ENCODE measurements at places on chromosomes 4 and X. TPM values are rescaled to one million over a fixed set of nuclear protein-coding genes. Genes with fewer than 3 reads are reported as not detected.
A peak's percentile ranks its signal among the peaks of the same experiment; 100 is the strongest.

Gene BLOC1S4
- 21.2 TPM for total RNA-seq

Gene SNCA
- total RNA-seq = 7.1 TPM

Gene SRPX2
- 29.7 TPM for total RNA-seq

Gene LANCL3
- 0.20 TPM for total RNA-seq

Gene TMEM156
- not detected for total RNA-seq

GRCh38 chrX:118675326-118675965, 52.0 kb upstream of the IL13RA1 start:
- DNase-seq = no peak

- no peak for DNase-seq
Observed at GRCh38 chr4:17285747-17286146, 226.1 kb downstream of the QDPR start.

GRCh38 chr4:88275516-88275915, 8.8 kb downstream of the PPM1K start:
- no peak for DNase-seq

DNA sequence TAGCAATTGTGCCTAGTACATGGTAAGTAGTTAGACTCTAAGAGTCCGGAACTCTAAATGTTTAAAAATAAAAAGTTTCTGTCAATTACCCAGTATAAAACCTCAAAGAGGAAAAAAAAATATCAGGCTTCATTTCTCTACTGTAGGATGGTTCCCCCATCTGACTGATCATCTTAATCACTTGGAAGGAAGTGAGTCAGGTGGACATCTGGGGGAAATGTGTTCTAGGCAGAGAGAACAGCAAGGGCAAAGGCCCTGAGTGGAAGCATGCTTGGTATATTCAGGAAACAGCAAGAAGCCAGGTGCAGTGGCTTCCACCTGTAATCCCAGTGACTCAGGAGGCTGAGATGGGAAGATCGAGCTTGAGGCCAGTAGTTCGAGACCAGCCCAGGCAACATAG, 2.9 kb upstream of the EIF1AX start:
- peak; percentile 33 for DNase-seq

DNA sequence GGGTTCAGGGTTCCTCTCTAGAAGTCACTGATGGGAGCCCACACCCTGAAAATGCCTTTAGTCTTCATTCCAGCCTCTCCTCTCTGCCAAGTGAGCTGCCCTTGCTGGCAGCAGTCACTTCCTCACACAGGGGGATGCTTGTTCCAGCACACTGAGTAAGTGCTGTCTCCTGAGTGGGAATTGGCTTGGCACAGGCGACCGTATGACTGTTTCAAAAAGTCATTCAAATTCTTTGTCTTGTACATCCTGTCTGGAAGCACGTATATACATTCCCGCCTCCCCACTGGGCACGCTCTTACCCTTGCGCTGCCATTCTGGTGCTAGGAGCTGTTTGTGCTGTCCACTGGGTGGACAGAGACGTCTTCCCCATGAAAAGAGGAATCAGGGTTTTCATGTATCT, 40.2 kb upstream of the CD99 start:
- no peak for DNase-seq

DNA sequence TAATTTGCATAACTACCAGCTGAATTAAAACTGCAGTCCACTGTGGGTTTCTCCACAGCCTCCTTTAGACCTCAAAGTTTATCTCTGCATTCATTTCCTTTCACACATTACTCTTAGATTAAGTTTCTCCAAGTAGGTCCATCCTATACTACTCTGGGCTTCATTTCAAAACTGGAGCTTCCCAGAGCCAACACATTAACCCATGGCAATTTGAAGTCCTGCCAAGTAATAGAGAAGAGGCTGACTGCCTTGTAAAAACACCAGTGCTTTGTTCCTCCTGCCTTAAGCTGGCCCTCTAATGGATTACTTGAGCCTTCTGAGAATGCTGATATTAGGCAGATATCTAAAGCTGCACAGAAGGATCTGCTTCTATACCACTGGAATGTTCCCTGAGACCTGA, 997.2 kb upstream of the SLIT2 start:
- DNase-seq = peak; percentile 11

DNA sequence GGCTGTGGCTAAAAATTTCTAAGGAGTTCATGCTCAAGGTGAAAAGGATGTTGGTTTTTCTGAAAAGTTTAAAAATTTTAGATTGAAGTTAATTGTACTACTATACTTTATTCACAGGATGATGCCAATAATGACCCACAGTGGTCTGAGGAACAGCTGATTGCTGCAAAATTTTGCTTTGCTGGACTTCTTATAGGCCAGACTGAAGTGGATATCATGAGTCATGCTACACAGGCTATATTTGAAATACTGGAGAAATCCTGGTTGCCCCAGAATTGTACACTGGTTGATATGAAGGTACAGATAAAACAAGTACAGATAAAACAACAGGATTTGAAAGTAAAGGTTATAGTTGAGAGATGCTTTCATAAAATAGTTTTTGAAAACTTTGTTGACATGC, 12.2 kb downstream of the PAICS start:
- DNase-seq = no peak

GRCh38 chr4:90474484-90474883, 347.3 kb downstream of the CCSER1 start:
- peak; percentile 75 for DNase-seq

- no peak for DNase-seq
Observed at GRCh38 chrX:45347877-45348276, 147.2 kb upstream of the DIPK2B start.

DNA sequence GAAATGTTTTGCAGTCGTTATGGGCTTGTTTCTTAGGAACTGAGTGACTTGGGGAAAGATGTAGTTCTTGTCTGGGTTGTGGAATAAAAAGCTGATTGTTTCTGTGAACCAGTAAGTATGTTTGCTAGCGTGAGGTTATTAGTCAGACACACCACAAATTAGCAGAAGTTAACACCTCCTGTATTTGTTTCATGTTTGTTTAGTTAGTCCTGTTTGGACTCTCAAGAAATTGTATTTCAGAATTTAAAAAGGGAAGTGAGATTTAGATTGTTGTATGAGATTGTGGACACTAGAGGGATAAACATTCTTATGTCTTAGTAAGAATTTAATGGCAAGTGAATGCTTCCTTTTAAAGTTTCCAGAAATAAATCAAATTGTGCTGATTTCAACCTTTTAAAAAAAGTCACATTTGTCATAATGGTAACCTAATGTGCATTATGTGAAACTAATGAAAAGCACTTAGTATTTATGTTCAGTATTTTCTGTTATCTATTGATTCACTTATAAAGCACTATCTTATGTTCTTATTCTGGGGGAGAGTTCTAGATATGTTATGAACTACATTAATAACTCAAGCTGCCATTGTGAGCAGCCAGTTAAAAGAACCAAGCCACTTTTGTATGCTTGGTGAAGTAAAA, 25.6 kb downstream of the ATP10D start:
- peak; percentile 90 for DNase-seq

- no peak for DNase-seq
Observed at GRCh38 chr4:11158971-11159370, 269.7 kb downstream of the HS3ST1 start.

GRCh38 chr4:174244441-174244840, 39.0 kb downstream of the FBXO8 start:
- DNase-seq = peak; percentile 32

- DNase-seq = no peak
Observed at GRCh38 chr4:169369634-169370033, 98.9 kb upstream of the SH3RF1 start.

GRCh38 chr4:121822047-121822446, 1.6 kb downstream of the CCNA2 start:
- no peak for DNase-seq

DNA sequence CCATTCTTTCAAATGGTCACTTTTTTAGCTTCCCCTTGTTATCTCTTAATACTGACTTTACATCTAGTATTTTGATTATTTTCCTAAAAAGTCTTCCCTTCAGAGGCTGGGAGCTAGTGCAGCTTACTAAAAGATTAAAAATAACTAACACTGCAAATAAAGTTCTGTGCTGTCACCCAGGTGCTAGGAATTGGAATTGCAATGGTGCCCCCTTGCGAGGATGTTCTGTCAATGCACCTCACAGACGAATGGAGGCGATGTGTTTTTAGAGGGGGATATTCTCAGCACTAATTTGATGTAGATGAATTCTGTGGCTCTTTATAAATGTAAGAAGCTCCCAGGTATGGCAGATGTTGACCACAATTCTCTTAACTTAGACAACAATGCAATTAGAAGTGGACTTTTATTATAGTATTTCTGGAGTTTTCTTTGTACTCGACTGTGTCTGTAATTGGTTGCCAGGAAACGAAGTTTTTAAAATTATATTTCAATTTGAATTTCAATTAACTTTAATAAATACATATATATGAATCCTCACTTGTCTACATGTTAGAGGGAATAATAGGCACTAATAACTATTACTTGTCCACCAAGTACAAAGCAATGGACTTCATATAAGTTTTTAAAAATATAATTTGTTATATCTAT, 22.0 kb upstream of the SMIM31 start:
- DNase-seq = peak; percentile 27

- no peak for DNase-seq
Observed at GRCh38 chr4:173293663-173294062, 40.5 kb downstream of the HMGB2 start.
